ENCODE measurements at places on chromosomes 4 and X. TPM values are rescaled to one million over a fixed set of nuclear protein-coding genes. Genes with fewer than 3 reads are reported as not detected.

Gene HSD17B11
- 47.4 TPM for total RNA-seq

Gene RHOXF2B
- total RNA-seq: not detected

Gene PASD1
- not detected for total RNA-seq

Gene NXF2
- total RNA-seq: not detected

Gene SYTL5
- 0.20 TPM for total RNA-seq

Gene HAND2
- not detected for total RNA-seq

Gene ATOH1
- total RNA-seq: not detected

Gene SPATA4
- 0.20 TPM for total RNA-seq

Gene CYTL1
- total RNA-seq: not detected

Gene FRG2
- not detected for total RNA-seq

Gene SYP
- 1.2 TPM for total RNA-seq

Gene BEND4
- total RNA-seq: 0.05 TPM

Gene MAGEE2
- total RNA-seq: not detected

Gene SH2D1A
- total RNA-seq: 0.15 TPM

Gene CT45A2
- total RNA-seq: not detected

Gene TGIF2LX
- total RNA-seq: not detected

Gene CDX4
- total RNA-seq: not detected

Gene PDE5A
- total RNA-seq: 5.0 TPM

Gene MAGEA6
- total RNA-seq: 0.57 TPM

Gene KLHL5
- total RNA-seq: 20.8 TPM

Gene SPOCK3
- total RNA-seq: 1.7 TPM

Gene TMSB15C
- not detected for total RNA-seq

Gene FREM3
- total RNA-seq: not detected

Gene SPANXN3
- not detected for total RNA-seq

Gene PPARGC1A
- total RNA-seq: not detected

Gene TLR3
- total RNA-seq: 1.3 TPM

Gene ATP1B4
- total RNA-seq: not detected

Gene CTAG1A
- total RNA-seq: not detected

Gene DIAPH2
- total RNA-seq: 10.9 TPM

Gene ASMT
- total RNA-seq: not detected

Gene GPAT3
- total RNA-seq: 36.7 TPM

Gene GAGE12H
- not detected for total RNA-seq

Gene VCX3A
- total RNA-seq: not detected

Gene DMRTC1
- not detected for total RNA-seq

Gene GPC3
- total RNA-seq: 0.98 TPM

Gene CT45A5
- not detected for total RNA-seq

Gene MSX1
- 59.9 TPM for total RNA-seq

Gene RNF128
- total RNA-seq: 5.8 TPM

Gene RAB41
- total RNA-seq: not detected

Measured in HCT116 (cell line).